GF-D8 (cell line): ENCODE measurements at places on chromosomes 7 and 10.

DNA sequence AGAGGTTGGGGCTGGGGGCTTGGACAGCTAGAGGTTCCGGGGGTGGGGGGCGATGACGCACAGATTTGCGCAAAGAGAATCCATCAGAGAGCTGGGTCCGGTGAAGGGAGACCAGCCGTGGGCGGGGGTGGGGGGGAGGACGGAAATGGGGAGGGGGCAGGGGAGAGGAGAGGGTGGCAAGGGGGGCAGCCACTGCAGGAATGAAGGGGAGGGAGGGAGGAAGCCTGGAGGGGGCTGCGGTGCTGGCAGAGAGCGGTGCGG lies 1.2 kb upstream of the VGF start:
- DNase-seq: no peak

DNA sequence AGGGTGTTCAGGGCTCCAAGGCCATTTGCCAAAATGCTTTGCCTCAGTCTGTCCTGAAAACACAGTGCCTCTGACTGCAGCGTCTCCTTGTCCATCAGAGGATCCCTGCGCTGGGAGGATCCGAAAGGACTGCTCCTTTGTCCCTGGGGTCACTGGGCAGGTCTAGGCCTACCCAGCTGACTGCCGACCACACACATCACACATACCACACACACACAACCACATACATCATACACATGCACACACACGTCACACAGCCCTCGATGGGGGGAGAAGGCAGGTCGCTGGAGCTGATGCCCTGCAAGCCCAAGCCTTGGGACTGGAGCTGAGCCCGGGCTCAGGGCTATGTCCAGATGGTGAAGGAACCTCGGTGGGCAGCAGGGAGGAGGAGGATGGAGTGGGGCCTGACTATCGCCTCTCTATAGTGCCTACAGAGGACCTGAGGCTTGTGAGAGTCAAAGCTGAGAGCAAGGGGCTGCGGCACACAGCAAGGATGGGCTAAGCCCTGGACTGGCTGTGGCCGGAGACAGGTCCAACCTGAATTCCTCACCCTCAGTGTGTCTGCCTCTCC lies 29.1 kb downstream of the GPRIN2 start:
- DNase-seq: no peak

GRCh38 chr10:23325132-23325531 lies 19.5 kb downstream of the C10orf67 start:
- no peak for DNase-seq

DNA sequence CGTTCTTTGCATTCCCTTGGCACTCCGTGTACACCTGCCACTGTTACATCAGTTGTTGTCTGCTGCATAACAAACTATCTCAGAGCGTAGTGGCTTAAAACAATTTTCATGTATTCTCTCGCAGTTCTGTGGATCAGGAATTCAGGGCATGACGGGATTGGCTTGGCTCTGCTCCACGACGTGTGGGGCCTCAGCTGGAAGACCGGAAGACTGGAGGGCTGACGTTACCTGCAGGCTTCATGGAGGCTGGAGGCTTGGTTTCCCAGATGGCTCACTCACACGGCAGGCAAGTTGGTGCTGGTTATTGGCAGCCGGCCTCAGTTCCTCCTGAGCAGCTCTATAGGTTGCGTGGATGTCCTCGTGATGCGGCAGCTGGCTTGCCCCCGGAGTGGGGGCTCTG lies 25.5 kb downstream of the NYAP1 start:
- DNase-seq: no peak

GRCh38 chr7:13850185-13850752 lies 139.2 kb downstream of the ETV1 start:
- peak; percentile 72 for DNase-seq

GRCh38 chr10:109475711-109476421 lies 447.4 kb downstream of the XPNPEP1 start:
- DNase-seq: no peak
